ENCODE measurements at places on chromosomes 2 and 18.

GRCh38 chr2:199956062-199956380 is 639 bp downstream of the MAIP1 start:
- no peak for DNase-seq

- no peak for DNase-seq
Observed at GRCh38 chr2:159444754-159445153, 158.3 kb upstream of the WDSUB1 start.

DNA sequence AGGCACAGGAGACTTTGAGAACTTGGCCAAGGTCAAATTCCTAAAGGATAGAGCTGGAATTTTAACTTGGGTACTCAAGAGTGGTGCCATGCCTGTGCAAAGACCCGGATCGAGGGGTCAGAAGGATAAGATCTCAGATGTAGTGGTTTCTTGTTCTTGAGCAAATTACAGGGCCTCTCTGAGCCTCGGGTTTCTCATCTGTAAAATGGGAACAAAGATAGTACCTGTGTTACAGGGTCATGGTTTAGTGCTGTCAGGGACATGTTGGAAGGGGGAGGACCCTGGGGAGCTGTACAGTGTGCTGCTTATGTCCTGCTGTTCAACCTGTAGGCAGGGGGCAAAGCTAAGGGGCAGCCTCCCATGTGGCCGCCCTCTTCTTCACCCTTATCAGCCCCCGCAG is 173.5 kb upstream of the HAAO start:
- no peak for DNase-seq

DNA sequence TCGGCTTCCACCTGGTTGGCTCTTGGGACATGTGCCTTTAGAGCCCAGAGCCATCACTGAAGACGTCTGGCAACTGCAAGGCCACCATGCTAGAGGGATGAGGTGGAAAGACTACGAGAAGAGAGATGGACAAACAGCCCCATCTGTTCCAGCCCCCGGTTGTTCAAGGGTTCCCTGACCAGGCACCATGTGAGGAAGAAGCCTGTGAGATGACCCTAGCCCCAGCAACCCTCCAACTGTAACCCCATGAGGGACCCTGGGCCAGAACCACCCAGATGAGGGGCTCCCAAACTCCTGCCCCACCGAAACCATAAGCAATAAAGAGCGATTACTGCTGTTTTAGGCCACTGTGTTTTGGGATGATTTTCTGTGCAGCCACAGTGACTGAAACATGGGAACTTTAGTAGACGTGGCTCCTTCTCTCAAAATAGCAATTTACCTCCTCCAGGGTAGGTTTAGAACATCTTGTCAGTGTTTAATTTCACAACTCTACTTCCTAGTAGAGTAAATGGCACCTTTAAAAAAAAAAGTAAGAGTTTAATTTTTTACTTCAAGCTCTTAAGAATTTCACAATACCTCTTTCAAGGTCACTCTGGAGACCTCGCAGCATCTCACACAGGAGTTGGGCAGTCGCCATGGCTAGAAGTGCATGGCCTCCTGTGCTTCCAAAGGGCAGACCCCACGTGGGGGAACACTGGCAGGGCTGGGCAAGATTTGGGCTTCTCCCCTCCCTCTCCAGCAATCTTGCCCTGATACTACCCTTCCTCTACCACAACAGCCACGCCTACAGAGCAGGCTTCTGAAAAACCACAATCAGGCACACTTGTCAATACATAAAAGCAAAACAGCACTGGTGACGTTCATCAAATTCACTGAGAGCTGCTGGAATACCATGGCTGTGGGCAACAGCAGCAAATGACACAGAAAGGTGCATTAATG is 48.8 kb downstream of the TMEM163 start:
- no peak for DNase-seq

- DNase-seq = no peak
Observed at GRCh38 chr2:227534714-227535113, 62.8 kb downstream of the AGFG1 start.

All from stimulated activated CD4-positive, alpha-beta T cell treated with anti-CD3 and anti-CD28 coated beads, Interleukin-4, amount 100 ng/mL, for 4 hours (primary cell).